SK-N-SH (cell line): ENCODE measurements at places on chromosomes 1 and 21. TPM values are rescaled to one million over a fixed set of nuclear protein-coding genes. Genes with fewer than 3 reads are reported as not detected.
A peak's percentile ranks its signal among the peaks of the same experiment; 100 is the strongest.

Gene CA14
- polyA plus RNA-seq: 0.08 and 0.16 TPM in 2 replicates

Gene RGL1
- polyA plus RNA-seq: 8.3 and 10.7 TPM in 2 replicates

Gene KCNJ9
- 0.02 and 0.05 TPM in 2 replicates for polyA plus RNA-seq

Gene PRRX1
- 356 and 431 TPM in 2 replicates for polyA plus RNA-seq

Gene PTPRC
- 0.03 and 0.11 TPM in 2 replicates for polyA plus RNA-seq

Gene VWA5B1
- polyA plus RNA-seq: not detected in 2 replicates

Gene CELA3A
- not detected in 2 replicates for polyA plus RNA-seq

Gene NECTIN4
- polyA plus RNA-seq: 0.59 and 1.9 TPM in 2 replicates

- no peak for DNase-seq
These were observed 61.8 kb upstream of the PGBD5 start for GRCh38 chr1:230487773-230488428.

- DNase-seq: no peak
These were observed 535.4 kb downstream of the SMYD3 start for GRCh38 chr1:245971711-245972085.

- DNase-seq: peak; percentile 45
These were observed 1.1 kb downstream of the TTC3 start for GRCh38 chr21:37074197-37074510.

GRCh38 chr1:211352985-211353515 lies 26.4 kb downstream of the TRAF5 start:
- no peak for DNase-seq

- DNase-seq: no peak
These were observed 192.5 kb upstream of the GREM2 start for GRCh38 chr1:240804475-240804874.

- DNase-seq: peak; percentile 88
These were observed 4.9 kb upstream of the SLC44A5 start for GRCh38 chr1:75615613-75616435.

- no peak for DNase-seq
These were observed 10.9 kb upstream of the GSTM3 start for GRCh38 chr1:109751531-109752260.

DNA sequence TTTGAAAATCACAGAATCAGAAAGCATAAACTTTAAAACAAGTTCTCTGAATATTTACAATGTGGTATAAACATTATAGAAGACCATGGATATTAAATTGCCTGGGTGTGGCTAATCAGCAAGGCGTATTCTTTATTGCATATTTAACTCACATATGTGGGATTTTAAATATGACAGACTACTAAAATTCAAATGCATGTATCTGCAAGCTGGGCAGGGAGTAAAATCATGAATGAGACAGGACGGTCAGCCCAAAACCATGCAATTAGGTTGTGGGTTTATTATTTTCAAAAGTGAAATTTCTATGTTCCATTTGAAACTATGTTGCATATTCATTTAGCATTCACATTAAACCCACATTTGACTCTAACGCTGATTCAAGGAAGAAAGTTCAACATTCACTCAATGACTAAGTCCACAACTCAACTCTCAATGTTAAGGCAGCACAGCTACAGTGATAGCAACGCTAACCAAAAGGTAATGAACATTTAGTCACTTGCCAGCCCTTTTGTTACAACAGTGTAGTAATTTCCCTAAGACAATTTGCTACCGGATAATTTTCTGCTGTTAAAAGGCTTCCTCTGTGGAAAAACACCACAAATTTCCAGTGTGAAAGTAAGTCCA lies 6.3 kb upstream of the SYNJ1 start:
- DNase-seq: no peak

DNA sequence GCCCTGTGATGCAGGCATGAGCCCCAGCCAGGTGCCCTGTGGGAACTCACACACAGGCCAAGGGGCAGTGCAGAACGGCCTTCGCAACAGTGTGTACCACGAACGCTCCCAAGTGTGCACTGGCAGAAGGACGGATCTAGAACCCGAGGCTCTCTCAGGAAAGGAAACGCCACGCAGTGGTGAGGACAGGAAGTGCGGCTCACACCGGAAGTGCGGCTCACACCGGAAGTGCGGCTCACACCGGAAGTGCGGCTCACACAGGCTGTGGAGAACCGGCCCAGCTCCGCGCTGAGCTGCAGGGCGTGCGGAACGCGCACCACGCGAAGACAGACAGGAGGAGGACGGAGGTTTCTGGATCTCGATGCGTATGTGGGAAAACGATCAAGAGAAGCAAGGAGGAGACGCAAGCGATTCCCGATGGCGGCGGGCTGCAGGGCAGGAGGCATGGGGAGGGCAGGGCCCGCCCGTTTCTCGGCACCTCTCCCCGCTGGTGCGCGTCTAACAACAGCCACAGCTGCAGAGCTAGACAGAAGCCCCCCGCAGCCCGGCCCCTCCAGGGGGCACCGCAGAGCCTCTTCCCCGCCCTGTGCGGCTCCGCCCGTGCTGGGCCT lies 35.9 kb upstream of the TMEM52 start:
- peak; percentile 61 for DNase-seq

- no peak for DNase-seq
These were observed 83.7 kb downstream of the NRDC start for GRCh38 chr1:51794868-51795267.

DNA sequence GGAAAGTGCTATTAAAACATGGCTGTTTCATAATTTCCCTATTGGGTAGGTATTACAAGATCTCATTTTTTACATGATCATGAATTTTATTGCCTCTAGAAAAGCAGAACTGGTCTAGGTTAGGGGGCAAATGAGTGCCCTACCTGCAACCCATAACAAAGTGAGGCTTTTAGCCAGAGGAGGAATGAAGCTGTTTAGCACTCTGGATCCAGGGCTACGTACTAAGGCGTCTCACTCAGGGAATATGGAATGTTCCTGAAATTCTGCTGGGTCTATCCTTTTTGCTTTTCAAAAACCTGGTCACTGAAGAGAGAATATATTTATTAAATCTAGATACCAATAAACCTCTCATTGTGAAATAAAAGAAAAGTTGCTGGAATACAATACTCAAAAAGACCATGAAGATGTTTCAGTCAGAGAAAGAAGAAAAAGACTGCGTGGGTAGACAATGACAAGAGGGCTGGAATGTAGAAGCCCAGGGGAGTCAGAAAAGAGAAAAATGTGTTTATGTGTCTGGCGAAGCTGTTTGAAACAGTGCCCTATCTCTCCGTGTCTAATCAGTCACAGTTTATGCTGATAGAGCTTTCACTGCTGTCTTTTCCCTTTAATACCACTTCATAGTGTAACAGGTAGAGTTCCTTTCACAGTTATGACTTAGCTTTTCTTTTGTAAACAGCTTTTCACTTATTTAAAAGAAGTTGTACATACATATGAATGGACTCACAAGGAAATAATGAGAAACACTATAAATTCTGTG lies 25.0 kb upstream of the SYDE2 start:
- DNase-seq: no peak

DNA sequence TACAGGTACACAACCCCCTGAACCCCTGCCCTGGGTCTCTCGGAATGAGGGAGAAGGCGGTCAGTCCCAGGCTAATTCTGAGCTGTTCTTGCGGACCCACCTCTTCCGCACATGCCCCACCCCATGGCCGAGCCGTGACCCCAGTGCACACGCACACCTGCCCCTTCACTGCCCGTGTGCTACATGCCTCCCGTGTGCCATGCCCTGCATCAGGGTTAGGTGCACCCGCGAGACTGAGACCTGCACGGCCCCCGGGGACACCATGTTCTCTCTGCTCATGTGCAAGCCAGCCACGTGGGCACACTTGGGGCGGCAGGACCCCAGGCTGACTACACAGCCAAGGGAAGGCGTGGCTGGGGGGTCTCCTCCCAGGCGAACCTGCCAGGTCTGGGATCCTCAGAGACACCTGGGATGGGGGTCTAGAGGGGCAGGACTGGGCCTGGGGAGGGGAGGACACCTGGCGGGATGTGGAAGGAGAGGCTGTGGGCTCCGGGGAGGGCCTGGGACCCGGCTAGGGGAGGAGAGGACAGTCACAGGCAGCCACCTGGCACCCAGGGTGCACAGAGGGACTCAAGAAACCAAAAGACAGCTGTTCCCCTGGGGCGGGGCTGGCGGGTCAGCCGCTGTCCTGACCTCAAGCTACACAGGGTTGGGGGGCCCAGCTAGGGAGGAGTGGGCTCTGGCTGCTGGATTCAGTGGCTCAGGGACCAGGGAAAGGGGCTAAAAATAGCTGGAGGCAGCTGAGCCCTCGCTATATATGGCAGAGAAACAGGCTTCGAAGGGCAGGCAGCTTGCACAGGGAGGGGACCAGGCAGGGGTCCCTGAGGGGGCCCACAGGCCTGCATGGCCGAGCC lies 133.4 kb downstream of the CASZ1 start:
- no peak for DNase-seq

- no peak for DNase-seq
These were observed 7.3 kb downstream of the SCNN1D start for GRCh38 chr1:1287288-1288110.

GRCh38 chr1:48652334-48652733 lies 124.4 kb downstream of the BEND5 start:
- DNase-seq: no peak

- DNase-seq: no peak
These were observed 29.3 kb downstream of the RAB4A start for GRCh38 chr1:229300099-229300757.

- no peak for DNase-seq
These were observed 93.5 kb downstream of the C1orf94 start for GRCh38 chr1:34270181-34270580.

DNA sequence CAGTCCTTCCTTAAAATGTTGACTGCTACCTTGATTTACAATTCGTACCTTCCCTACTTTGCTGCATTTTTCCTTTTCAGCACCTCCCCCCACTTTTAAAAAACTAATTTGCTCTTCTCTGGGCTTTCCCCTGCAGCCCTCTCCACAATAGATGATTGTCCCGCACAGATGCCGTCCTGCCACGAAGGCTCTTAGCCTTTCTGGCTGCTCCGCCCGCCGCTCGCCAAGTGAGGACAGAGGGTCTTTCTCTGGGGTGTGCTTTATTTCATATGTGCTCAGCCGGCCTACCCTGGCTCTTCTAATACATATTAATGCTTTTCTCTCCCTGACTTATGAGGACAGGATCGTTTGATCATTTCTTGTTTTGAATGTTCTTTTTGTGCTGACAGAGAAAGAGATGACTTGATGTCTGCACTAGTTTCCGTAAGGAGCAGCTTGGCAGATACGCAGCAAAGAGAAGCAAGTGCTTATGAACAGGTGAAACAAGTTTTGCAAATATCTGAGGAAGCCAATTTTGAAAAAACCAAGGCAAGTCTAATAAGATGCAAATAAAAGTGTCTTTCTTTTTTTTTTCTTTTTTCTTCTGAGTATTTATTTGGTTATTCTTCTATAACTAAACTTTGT lies 60.6 kb downstream of the SDCCAG8 start:
- DNase-seq: no peak

GRCh38 chr21:44018813-44019567 lies 6.9 kb downstream of the TRAPPC10 start:
- no peak for DNase-seq

- DNase-seq: no peak
These were observed 653.6 kb upstream of the ADGRL4 start for GRCh38 chr1:79660129-79660528.

GRCh38 chr1:9341301-9341845 lies 48.7 kb downstream of the SPSB1 start:
- DNase-seq: no peak
